Thymus (tissue), 14 donors: ENCODE measurements at places on chromosomes 12 and 14. TPM values are rescaled to one million over a fixed set of nuclear protein-coding genes. Genes with fewer than 3 reads are reported as not detected.

DNA sequence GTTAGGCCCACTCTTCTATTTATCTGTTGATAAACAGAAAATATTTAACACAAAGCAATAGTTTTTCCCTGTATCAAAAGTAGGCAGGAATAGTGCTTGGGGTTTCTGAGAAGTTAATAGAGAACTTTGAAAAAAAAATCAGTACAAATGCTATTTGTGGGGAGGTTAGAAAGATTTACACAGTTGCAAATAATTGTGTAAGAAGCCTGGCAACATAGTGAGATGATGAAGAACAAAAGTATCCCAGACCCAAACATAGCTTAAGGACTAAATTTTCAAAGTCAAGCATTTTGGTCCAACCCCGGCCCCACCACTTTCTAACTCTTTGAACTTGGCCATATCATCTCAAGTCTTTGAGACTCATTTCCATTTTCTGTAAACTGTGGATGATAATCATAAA is 687.5 kb upstream of the TMEM132C start:
- no peak for DNase-seq

DNA sequence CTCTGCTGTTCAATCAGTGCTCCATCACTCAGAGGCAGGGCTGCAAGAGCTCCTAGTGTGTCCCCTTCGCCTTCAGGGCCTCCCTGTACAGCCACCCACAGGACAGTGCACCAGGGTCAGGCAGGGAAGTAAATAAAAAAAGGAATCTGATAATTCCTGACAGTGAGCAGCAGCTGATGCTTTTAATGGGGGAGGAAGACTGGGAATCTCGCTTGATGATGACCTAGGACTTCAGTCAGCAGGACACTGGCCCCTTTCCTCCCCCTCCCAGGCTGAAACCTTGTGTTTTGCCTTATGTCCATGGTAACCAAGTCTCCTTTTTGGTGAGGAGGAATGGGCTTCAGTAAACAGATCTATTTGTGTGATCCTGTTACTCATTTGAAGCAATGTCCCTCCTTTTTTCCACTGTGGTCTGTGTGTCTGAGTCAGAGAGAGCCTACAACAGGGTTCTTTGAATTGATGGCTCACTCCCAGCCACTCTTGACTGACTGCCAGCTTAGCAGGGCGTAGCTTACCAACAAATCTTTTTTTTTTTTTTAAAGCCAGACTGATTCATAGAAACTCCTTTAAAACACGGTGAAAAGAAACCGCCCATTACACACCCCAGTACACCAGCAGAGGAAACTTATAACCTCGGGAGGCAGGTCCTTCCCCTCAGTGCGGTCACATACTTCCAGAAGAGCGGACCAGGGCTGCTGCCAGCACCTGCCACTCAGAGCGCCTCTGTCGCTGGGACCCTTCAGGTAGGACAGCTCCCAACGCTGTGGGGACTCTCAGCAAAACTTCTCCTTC is at the start of gene EMP1:
Gene EMP1 (plus strand): TSS at position 597 of the 792 bp plus-strand sequence. CDS start 14,785 bp downstream, outside the sequence.
- no peak for DNase-seq

GRCh38 chr14:55600784-55601561 is 21.0 kb downstream of the KTN1 start:
- no peak for DNase-seq

DNA sequence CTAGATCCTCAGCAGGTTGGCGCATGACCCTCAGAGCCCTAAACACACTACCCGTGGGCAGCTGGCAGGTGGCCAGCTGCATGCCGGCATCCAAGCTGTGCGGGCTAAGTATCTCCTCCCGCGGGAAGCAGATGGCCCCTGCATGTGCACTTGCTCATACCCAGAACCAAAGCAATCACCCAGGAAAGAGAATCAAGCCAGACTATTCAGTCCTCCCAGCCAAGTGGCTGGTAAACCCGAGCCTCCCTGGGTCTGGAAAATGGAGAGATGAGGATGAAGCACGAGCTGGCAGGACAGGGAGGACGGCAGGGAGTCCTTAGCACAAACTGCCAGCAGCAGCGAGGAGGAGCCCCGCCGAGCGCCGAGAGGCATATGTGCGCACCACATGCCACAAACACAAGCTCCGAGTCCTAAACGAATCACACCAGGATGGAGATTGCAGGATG is 139.7 kb downstream of the RIMBP2 start:
- DNase-seq, result no peak

- DNase-seq, result no peak
Measured at GRCh38 chr12:119446459-119446858, 111.9 kb downstream of the CCDC60 start.

DNA sequence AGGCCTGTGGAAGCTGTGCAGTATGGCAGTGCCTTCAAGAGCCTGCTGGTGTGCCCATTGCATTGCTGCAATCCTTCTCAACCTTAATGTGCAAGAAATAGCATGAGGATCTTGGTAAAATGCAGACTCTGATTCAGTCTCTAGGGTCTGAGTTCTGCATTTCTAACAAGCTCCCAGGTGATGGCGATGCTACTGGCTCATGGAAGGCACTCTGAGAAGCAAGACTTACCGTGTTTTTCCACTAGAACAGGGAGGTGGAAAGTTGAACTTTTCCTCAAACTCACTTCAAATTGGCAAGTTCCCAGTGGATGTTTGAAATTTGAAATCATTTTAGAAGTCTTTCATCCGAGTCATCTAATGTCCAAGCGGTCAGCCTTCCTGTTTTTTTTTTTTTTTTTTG is 55.5 kb downstream of the MYRFL start:
- no peak for DNase-seq

- no peak for DNase-seq
Measured at GRCh38 chr14:60515511-60516289, 6.8 kb downstream of the SIX6 start.

GRCh38 chr12:127981875-127982274 is 285.1 kb upstream of the TMEM132C start:
- no peak for DNase-seq

DNA sequence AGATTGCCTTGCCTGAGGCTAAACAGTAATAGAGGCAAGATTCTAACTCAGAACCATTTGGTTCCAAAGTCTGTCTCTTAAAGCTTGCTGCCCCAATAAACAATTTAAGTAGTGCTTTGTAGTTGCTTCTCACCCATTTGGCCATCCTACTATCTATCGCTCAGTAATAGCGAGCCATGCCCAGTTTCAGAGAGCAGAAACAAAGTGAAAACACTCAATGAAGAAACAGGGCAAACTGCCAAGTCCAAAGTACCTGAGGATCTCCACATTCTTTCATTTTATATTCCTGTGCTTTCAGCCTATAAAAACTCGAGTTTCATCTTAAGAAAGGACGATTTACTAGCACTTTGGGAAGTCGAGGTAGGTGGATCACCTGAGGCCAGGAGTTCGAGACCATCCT is 103.3 kb upstream of the BBS10 start:
- DNase-seq, result no peak

DNA sequence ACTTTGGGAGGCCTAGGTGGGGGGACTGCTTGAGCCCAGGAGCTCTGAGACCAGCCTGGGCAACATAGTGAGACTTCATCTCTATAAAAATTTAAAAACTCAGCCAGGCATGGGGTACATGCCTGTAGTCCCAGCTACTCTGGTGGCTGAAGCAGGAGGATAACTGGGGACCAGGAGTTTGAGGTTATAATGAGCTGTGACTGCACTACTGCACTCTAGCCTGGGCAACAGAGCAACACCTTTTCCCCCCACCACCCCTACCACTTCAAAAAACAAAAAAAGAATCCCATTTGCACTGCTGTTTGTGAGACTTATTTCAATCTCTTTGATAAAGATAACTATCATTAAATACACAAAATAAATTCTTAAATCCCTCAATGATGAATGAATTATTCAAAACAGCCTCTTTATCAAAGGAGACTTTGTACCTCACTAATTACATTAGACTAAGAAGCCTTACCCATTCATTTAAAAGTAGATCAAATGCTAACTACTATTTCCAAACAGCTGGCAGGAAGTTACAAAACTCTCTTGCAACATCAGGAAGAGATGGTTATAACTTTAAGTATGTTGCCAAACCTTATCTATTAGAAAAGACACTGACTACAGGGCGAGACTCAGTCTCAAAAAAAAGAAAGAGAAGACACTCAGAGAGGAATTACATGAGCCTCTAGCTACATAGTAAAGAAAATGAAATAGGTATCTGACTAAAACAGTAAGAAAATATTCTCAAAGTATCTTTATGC is 14.7 kb downstream of the BLTP3B start:
- DNase-seq, result no peak

DNA sequence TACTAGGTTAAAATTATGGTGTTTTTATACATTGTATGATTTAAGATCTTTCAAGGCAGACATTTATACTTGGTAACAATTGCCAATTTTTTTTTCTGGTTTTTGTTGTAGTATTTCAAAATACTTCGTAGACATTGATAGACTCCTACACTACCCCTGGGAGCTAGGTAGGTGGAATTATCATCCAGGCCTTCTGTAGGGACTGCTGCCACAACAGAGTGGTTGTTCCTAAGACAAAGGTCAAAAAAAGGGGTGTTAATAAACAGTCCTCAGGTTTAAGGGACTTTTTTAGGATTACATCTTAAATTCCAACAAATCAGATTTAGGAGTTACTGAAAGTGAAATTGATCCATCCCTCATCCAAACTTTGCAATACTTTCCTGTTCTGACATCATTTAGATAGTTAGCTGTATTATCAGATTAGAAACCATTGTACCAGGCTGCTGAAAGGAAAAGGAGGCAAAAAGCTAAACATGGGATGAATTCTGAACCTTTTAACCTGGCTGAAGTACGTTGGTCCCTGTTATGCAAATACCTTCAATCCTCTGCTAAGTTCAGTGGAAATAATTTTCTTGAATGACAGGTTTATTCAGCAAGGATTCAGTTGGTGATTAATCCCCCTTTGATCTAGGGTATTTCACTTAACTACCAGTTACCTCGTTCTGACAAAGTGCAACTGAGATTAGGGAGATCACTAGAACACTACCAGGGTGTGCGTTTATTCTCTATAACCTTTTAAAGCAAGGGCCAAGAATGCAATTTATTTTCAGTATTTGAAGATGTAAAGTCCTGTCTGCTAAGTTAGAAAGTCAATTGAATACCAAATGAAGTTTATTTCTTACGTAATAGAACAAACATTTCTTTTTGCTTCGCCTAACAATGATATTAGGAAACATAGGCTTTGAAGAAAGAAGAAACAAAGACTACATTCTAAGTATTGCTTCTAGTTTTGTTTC is 23.2 kb downstream of the AP5M1 start:
- DNase-seq, result no peak

DNA sequence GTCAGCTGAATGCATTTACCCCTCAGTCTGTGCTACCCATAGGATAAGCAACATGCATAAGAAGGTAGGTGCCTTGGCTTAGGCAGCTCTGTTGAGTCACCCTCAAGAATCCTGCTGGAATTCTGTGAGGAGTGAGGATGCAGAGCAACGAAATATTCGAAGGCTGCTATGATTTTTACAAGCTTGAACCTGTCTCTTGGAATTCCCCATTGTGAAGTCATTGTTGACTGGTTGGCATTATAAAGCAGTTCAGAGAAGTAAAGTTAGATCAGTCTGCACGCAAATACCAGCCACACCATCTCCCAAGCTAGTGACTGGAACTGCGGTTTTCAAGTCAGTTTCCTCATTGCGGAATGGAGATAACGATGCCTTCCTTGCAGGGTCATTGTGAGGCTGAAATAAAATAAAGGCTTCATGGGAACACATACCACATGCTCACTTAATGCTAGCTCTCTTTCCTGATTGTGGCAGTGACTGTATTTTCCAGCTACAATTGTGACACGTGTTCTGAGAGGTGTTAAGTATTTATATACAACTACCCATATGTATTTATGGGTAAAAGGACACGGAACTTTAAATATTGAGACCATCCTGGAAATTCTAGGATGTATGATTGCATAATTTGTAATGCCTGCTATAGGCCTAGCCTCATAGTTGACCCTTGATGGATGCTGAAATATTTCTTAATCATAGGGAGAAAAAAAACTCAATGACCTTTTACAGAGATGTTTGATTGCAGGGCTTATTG is 96.7 kb downstream of the ETV6 start:
- no peak for DNase-seq

GRCh38 chr12:125983784-125984500 is 918.7 kb downstream of the AACS start:
- no peak for DNase-seq

DNA sequence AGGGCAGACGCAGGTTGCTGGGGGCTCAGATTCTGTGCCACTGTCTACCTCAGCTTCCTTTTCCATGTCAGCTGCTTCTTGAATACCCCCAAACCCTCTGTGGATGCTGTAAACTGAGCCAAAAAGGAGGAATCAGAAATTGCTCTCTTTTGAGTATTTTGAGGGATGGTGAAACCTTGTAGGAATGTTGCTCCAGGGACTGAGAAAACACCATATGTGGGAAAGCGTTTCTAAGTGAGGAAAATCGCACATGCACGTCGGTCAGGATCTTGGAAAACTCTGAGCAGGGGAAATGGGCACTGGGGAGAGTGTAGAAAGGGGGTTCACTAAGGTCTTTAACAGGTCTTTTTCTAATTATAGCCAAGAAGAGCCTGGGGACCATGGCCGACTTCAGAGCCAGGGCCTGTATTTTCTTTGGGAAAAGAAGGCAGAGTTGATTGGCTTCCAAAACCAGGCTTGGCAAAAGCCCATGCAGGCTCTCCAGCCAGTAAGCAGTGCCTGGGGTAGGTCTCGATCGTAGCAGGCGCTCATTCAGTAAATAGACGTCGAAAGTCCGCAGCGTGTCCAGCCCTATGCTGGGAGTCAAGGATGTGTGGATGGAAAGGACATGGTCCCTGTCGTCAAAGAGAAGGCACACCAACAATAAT is 58.0 kb downstream of the NTF3 start:
- no peak for DNase-seq

DNA sequence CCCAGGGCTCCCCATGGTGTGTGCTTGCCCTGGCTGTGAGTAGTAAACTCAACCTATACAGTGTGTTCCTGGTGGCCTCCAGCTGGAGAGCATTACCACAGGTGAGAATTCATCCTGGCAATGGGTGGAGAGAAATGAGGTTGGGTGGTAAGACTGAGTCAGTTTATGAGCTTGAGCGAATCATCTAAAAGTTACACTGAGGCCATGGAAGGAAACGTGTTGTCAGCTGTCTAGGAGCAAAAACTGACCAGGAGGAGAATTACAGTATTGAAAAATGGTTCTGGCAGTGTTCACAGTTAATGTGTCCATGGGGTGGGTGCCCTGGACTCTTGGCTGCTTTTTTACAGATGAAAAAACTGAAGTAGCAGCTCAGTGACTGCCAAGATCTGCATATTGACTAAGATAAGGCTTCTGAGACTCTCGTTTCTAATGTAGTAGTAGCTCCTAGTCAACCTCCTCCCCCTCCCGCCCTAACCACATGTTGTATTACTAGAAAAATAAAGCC is 202.0 kb upstream of the AMIGO2 start:
- DNase-seq, result no peak

DNA sequence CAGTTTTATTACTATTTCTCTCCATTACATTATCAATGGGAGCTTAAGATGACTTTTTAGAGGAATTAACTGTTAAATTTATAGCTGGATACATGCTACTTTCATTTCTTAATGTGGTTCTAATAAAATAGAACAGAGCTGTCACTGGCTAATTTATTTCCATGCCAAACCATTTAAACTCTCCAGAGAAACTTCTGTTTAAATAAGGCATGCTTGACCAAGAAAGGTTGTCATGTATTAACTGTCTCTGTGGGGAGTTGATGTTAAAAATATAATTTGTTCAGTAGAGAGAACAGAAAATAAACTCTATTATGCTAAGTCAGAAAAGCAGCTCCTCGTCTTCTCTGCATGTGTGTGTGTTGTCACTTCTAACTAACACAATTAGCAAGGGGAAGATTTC is 447.4 kb downstream of the SLC16A7 start:
- DNase-seq, result no peak

Gene CTSG
- total RNA-seq, result 19.9 TPM

Gene GPRC5D
- total RNA-seq, result not detected

Gene VRTN
- total RNA-seq, result 0.05 TPM

Gene TOMM20L
- total RNA-seq, result not detected

Gene DTX3
- 16.6 TPM for total RNA-seq

Gene ACOT4
- total RNA-seq, result 0.76 TPM

Gene FERMT2
- 10.8 TPM for total RNA-seq
